ENCODE measurements at places on chromosomes 4 and X.

- no peak for DNase-seq
Observed at GRCh38 chr4:108556588-108557200, 63.7 kb upstream of the RPL34 start.

DNA sequence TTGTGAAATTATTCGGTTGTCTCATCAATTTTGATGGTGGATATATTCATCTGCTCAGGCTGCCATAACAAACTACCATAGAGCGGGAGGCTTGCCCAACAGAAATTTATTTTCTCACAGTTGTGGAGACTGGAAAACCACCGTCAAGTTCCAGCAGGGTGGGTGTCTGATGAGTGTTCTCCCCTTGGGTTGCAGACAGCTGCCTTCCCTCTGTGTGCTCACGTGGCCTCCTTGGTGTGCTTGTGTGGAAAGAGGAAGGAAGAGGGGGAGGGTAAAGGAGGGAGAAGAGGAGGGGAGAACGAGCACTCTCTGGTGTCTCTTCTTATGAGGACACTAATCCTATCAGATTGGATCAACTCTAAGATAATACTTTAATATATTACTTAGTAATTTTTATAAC lies 123.8 kb upstream of the TEX13D start:
- DNase-seq = no peak

GRCh38 chr4:63325140-63325539 lies 1084.1 kb downstream of the TECRL start:
- peak; percentile 2 for DNase-seq

GRCh38 chrX:48918643-48919340 lies at the start of gene PIM2:
PIM2 (minus strand) TSS chrX:48919024; CDS start chrX:48918834, 190 bp downstream.
- peak; percentile 85 for DNase-seq

GRCh38 chrX:22366906-22367305 lies 94.2 kb downstream of the CBLL2 start:
- no peak for DNase-seq

DNA sequence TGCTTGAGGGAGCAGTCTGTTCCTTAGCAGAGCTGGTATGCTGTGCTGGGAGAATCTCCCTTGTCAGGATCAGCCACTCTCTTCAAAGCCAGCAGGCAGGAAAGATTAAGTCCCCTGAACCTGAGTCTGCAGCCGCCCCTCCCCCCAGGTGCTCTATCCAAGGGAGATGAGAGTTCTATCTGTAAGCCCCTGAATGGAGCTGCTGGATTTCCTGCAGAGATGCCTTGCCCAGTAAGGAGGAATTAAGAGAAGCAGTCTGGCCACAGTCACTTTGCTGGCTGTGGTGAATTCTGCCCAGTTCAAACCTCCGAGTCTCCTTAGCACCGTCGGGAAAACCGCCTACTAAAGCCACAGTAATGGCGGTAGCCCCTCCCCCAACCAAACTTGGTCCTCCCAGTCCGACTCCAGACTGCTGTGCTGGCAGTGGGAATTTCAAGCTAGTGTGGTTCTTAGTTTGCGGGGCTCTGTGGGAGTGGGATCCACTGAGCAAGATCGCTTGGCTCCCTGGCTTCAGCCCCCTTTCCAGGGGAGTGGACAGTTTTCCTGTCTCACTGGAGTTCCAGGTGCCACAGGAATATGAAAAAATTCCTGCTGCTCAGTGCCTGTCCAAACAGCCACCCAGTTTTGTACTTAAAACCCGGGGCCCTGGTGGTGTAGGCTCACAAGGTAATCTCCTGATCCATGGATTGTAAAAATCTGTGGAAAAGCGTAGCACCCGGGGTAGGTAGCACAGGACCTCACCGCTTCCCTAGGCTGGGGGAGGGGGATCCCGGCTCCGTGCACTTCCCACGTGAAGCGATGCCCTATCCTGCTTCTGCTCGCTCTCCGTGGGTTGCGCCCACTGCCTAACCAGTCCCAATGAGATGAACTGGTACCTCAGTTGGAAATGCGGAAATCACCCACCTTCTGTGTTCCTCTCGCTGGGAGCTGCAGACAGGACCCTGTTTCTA lies 38.0 kb downstream of the RAB28 start:
- DNase-seq = no peak

GRCh38 chr4:56976283-56976836 lies 1.0 kb downstream of the NOA1 start:
- DNase-seq = peak; percentile 15

- peak; percentile 18 for DNase-seq
Observed at GRCh38 chrX:46838974-46839480, 2.2 kb downstream of the RP2 start.

DNA sequence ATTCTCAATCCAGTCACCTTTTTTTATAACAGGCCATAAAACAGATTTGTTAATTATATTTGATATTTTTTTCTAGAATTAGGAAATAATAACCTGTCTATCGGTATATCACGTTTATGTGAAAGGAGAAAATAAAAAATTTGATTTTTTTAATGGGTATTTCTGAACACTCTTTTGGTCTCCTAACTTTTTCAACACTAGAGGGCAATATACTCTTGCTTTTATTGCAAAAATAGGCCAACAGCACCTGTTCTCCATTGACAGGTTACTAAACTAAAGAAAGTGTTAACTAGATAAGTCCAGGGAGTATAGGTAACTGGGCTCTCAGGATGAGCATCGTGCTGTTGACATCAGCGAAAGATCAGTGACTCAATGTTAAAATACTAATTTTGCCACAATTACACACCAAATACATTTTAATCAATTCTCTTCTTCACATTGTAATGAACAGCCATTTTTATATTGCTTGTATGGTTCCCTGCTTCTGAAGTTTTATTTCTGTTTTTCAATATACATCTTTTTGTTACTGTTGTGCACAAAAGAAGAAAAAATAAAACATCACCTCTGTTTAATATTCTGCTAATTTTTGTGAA lies 22.8 kb downstream of the NDST4 start:
- DNase-seq = peak; percentile 1

GRCh38 chr4:178339769-178340168 lies 897.5 kb upstream of the AGA start:
- no peak for DNase-seq

- DNase-seq = peak; percentile 1
Observed at GRCh38 chr4:162450531-162451035, 286.8 kb upstream of the FSTL5 start.

- DNase-seq = no peak
Observed at GRCh38 chr4:153261461-153261860, 57.2 kb downstream of the TRIM2 start.

DNA sequence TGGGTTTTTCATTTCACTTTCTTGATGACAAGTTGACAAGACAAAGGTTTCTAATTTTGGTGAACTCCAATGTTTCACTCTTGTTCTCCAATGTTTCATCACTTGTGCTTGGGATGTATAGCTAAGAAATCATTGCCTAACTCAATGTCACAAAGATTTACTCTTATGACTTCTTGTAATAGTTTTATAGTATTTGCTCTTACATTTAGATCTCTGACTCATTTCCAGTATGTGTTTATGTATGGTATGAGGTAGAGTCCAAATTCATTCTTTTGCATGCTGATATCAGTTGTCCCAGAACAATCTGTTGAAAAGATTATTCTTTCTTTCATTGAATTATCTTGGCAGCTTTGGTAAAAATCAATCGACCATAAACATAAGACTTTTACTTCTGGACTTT lies 12.2 kb upstream of the NWD2 start:
- no peak for DNase-seq

GRCh38 chr4:74933562-74934015 lies 673 bp downstream of the PARM1 start:
- peak; percentile 6 for DNase-seq

GRCh38 chrX:40040686-40041461 lies 56.9 kb downstream of the BCOR start:
- DNase-seq = no peak

All from iris pigment epithelial cell (primary cell).